ENCODE measurements at places on chromosomes 6 and 20.

- no peak for DNase-seq
Observed at GRCh38 chr6:34237316-34237721, 646 bp downstream of the HMGA1 start.

DNA sequence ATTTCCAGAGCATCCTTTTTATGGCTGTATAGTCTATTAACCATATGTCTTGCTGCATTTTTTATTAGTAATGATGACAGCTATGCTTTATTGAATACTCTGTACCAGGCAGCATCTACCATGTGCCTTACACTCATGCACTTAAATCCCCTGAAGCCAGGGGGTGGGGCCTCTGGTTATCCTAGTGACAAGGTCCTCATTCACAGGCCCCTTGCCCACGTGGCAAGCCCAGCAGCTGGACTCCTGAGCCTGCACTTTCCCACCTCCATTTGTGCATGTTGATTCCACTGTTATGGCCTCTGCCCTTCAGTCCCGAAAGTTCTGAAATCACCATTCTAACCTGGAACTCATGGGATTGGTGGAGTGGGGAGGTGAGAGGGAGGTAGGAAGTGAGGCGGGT, 22.3 kb downstream of the ACTR5 start:
- DNase-seq: no peak

- no peak for DNase-seq
Observed at GRCh38 chr6:20211037-20211940, 980 bp downstream of the MBOAT1 start.

GRCh38 chr20:50023116-50023805, 40.5 kb downstream of the SNAI1 start:
- DNase-seq: no peak

GRCh38 chr6:167141667-167142432, 15.9 kb downstream of the GPR31 start:
- DNase-seq: peak; percentile 27

DNA sequence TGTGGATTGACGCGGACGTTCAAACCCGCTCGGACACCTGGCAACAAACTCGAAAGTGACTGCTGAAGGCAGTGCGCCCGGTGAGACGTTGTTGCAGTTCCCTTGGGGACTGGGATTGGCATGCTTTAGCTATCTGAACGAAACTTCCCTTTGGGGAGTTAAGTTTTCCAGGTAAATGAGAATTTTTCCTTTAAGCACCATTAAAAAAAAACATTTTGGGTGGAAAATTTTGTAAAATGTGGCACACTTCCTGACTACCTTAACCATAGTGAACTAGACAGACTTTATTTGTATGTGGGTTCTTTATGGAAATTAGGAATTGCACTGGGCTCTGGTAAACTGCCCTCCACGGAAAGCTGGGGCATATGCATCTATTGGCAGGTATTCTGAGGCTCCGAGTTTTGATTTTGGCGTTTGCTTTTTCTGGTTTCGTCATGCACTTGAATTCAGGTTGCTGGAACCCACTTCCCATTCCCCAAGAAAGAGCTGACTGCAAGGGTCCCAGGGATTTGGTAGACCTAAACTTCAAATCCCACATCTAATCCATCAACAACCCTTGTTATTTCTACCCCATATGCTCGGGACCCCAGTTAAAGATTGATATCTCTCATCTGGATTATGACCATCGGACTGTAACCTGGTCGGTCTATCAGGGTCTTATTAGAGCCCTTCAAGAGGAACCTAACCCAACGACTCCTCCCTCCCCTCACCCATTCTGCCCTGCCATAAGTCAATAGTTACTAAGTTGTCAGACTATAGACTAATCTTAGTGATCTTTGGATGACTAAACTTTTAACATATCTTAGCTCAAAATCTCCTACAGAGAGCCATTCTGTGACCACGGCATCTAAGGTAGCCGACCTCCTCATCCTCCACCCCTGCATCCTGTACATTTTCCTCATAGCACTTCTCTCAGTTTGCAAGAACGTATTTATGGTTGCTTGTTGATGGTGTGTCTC, 800 bp upstream of the DYNLT1 start:
- no peak for DNase-seq

- DNase-seq: no peak
Observed at GRCh38 chr6:157762636-157763035, 60.4 kb upstream of the SNX9 start.

GRCh38 chr6:103273048-103273447, 1586.7 kb downstream of the HACE1 start:
- DNase-seq: no peak

GRCh38 chr6:107618672-107619071, 128.8 kb downstream of the SOBP start:
- no peak for DNase-seq

GRCh38 chr6:44265007-44265721, at the start of gene NFKBIE:
NFKBIE (minus strand) TSS chr6:44265551; CDS start chr6:44265346, 205 bp downstream.
- DNase-seq: peak; percentile 93

DNA sequence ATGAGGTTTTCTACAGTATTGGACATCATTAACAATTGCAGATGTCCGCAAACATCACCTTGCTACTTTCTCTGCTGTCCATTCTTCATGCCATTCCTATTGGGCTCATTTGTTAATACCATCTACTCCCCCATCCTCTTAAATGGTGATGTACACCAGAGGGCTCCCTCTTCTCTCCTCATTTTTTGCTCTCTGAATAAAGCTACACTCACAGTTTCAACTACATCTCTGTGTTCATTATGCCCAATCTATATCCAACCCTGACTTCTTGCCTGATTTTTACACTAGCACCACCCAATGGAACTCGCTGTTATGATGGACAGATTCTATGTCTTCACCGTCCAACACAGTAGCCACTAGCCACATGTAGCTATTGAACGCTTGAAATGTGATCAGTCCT, 288.1 kb upstream of the ID4 start:
- no peak for DNase-seq

DNA sequence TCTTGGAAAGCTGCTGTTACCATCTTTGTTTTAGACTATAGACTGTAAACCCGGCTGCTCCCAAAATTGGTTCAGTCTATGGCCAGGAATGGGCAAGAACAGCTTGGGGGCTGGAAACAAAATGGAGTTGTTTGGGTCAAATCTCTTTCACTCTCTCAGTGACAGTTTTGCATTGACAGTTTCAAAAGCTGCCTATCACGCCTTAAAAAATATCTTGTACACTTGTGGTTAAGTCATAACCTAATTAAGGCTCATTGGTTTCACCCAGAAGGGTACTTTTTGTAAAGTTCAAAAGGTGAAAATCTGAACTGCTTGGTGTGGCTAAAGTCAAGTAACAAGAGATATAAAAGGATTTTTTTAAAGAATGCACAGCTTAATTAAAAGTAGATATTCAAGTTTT, 76.1 kb upstream of the PRL start:
- DNase-seq: no peak

DNA sequence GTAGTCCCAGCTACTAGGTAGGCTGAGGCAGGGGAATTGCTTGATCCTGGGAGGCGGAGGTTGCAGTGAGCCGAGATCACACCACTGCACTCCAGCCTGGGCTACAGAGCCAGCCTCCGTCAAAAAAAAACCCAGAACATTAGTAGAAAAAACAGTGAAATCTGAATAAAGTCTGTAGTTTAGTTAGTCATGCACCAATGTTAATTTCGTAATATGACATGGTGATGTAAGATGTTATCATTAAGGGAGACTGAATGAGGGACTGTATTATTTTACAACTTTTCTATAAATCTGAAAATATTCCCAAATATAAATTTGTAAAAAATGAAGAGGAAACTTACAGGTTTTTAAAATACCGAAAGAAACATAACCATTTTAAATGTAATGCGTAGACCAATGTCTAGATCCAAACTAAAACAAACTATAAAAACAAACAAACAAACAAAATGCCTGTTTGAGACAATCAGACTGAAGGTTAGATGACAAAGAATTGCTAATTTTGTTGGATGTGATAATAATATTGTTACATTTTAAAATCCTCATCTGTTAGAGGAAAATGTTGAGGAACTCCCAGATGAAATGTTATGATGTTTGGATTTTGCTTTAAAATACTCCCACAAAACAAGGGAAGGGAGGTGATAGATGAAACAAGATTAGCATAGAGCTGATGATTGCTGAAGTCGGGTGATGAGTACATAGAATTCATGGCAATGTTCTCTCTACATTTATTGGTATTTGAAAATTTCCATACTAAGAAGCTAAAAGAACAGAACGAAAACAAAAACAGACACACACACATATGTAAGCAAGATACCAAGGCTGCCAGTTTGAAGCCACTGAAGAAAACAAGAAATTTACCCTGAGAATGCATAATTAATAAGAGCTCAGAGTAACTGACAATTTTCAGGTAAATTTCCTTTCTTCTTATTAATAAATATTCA, 1.8 kb downstream of the GSTA4 start:
- no peak for DNase-seq

GRCh38 chr20:9287826-9288225, 218.9 kb downstream of the PLCB4 start:
- no peak for DNase-seq

DNA sequence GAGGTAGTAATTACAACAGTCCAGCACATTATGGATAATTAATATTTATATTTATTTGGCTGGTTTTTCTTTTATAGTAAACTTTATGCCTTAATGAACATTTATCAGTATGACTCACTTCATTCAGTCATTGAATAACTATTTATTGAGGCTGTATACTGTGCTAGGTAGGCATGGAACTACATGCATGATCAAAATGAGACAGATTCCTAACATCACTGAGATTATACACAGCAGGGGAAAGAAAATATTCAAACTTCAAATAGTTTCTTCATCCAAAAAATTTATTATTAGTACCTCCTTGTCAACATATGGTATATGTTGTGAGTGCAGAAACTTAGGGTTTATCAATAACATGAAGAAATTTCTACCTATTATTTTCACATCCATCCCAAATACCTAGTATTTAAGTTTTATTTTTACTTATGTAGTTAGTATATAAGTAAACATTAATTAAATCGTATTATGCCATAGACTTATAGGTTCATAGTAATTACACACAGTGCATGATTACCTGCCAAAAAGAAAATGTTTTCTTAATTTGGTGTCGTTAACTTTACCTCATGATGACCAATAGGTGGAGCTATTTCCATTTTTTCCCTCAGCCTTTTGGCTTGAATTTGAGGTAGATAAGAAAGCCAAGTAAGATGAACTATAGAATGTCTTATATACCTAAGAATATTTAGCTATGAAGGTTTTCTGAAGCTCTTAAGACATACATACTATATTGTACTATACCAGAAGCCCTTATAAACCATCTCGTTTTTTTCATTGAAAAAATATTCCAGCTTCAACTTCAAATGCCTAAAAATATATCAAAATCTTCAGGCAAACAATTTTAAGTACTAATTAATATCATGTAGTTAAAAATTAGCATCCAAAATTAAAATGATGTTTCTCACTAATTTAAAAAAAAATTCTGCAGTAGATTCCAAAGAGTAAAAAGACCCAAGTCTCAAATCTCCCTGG, 12.5 kb upstream of the TMEM30A start:
- DNase-seq: no peak

GRCh38 chr20:10667077-10667401, 6.8 kb downstream of the JAG1 start:
- no peak for DNase-seq

- DNase-seq: no peak
Observed at GRCh38 chr20:37345339-37346235, at the start of gene SRC. SRC (plus strand) TSS chr20:37346140; CDS start chr20:37384154, 38,014 bp downstream.

DNA sequence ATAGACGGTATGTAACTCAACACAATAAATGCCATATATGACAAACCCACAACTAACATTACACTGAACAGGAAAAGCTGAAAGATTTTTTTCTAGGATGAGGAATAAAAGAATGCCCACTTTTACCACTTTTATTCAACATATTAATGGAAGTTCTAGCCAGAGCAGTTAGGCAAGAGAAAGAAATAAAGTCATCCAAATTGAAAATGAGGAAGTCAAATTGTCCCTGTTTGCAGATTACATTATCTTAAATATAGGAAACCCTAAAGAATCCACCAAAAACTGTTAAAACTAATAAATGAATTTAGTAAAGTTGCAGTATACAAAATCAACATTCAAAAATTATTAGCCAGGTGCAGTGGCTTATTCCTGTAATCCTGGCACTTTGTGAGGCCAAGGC, 24.6 kb upstream of the ADGB start:
- no peak for DNase-seq

GRCh38 chr6:5674721-5675120, 332.0 kb downstream of the NRN1 start:
- no peak for DNase-seq

- DNase-seq: no peak
Observed at GRCh38 chr6:38955861-38956260, 92.7 kb upstream of the GLP1R start.

DNA sequence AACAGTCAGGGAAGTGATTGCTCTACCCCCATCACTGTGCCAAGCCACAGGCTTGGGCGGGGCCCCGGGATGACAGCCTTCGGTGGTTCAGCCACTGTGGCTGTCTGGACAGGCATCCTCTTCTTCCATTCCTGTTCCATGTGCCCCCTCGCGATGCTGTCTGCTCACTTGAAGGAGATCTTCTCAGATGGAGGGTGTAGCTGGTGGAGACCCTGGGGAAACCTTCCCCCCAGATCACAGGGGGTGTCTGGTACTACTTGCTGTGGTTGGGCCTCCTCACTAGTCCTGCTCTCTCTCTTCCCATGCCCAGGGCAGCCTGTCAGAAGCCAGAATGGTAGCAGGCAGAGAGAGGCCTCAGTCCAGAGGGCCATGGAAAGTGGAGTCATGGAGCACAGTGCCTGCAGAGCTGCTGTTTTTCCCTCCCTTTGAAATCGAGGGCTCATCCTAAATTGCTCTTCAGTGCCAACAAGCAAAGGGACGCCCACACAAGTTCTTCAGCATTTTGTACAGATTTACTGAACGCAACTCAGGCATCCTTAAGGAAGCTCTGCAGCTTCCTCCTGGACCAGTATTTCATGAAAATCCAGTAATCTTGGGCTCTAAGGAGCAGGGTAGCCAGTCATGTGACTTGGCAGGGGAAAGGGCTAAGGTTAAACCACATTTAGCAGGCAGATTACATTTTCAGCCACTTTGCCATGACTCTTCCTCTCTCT, 326.6 kb downstream of the ZFAND3 start:
- no peak for DNase-seq

DNA sequence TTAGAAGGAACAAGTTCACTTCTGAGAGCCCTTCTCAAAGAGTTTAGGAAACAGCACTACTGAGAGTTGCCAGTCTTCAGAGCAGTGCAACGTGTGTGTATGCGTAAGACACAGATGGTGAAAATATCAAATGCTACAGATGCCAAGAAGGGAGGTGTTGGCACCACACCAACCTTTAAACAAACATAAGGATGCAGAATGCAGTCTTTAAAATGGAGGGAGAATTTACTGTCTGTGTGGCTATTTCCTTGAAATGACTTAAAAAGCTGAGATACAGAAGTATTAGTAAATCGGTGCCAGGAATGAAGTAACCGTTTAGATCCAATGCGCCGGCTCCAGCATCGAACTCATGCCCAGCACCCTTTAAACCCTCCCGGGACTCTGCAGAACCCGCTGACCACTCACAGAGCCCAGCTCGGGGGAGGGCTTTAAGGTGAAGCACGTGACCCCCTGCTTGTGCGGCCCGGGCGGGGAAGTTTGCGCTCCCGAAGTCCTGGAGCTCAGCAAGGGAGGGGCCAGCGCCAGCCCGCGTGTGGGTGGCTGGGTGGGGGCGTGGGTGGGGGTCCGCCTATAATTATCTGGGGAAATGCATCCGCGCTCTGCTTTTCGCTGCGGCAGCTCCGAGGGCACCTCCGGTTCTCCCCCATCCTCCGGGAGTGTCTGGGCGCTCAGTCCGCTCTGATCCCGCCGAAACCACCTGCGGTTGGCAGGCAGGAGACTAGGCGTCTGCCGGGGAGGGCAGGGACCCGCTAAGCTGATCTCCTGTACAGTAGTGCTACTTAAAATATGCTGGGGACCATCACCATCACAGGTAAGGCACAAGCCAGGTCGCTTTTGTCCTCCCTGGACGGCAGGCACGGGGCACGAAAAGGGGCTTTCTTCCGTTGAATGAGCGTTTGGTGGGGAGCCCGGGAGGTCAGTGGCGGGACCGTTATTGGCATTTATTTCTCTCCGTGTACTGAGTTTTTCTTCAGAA, 66.0 kb downstream of the ZBTB2 start:
- no peak for DNase-seq

All from stimulated activated CD4-positive, alpha-beta T cell treated with anti-CD3 and anti-CD28 coated beads, TNF-alpha, amount 100 ng/mL, for 1 hour (primary cell).